ENCODE measurements at places on chromosomes 3 and 15.

DNA sequence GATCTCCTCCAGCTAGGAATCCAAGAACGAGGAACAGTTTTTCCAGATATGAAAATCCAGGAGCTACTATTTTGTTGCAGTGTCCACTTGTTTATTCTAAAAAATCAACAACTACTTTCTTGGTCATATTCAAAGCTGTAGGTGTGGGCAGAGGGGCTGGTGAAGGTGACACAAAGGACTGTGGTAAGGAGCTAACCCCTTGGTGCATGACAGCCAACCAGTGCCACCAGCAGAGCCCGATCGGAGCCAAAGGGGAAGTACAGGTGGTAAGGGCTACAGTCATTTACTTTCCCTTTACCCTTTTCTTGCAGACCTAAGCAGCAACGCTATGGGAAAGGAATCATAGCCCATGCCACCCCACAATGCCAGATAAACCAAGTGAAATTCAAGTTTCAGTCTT is 30.7 kb downstream of the PLA1A start:
- no peak for DNase-seq

DNA sequence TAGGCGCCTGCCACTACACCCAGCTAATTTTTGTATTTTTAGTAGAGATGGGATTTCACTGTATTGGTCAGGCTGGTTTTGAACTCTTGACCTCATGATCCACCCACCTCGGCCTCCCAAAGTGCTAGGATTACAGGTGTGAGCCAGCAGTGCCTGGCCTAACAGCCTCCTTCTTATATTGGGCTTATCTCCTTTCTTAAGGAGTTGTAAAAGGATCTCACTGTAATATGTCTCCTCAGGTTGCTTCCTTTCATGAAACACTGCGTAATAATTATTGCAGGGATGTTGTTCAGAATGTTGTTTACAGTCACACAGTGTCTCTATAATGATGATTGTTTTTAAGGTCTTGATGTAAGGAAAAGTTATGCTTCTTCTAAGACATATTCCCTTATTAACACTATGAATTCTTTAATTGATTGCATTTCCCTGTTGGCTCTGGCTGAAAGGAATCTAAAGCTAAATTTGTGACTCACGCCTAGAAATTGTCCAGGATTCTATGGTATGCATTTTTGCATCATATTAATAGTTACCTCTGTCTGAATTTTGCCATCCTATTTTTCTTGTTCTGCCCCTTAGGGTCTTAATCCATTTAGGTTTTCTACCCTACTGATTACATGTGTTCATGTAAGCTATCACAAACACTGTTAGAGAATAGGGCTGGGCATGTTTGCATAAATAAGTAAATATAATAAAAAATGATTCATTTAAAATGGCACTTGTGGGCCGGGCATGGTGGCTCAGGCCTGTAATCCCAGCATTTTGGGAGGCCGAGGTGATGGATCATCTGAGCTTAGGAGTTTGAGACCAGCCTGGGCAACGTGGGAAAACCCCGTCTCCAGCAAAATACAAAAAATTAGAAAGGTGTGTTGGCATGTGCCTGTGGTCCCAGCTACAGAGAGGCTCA is 24.5 kb upstream of the RNF111 start:
- no peak for DNase-seq

DNA sequence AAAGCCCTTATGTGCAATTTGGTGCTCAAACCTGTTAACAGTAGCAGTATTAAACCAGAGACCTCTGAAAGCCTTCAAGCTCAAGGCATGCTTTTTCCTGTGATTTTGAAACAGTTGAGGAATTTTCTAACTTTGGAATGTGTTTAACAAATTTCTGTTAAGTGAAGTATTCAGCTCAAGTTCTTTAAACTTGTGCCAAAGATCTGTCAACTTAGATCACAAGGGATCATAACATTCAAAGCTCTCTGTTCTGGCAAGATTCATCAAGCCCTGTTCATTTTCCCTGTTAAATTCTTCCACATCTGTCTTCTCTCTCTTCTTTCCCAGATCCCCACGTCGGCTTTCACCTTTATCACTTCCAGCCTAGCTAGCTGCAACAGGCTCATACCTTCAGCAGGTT is 28.8 kb upstream of the RYK start:
- no peak for DNase-seq

GRCh38 chr3:117671722-117672318 is 962.2 kb downstream of the TUSC7 start:
- no peak for DNase-seq

GRCh38 chr3:98545940-98546339 is 14.2 kb downstream of the GPR15 start:
- DNase-seq, result no peak

GRCh38 chr3:182699550-182700170 is 93.6 kb upstream of the ATP11B start:
- no peak for DNase-seq

- no peak for DNase-seq
Measured at GRCh38 chr3:46132565-46132964, 75.5 kb downstream of the CCR1 start.

All from stimulated activated CD8-positive, alpha-beta memory T cell treated with anti-CD3 and anti-CD28 coated beads, Interleukin-2, amount 100 ng/mL, for 1 hour (primary cell).